ENCODE measurements at places on chromosomes 5 and 9.

GRCh38 chr5:164300295-164300694 lies 794.9 kb downstream of the MAT2B start:
- DNase-seq = no peak

DNA sequence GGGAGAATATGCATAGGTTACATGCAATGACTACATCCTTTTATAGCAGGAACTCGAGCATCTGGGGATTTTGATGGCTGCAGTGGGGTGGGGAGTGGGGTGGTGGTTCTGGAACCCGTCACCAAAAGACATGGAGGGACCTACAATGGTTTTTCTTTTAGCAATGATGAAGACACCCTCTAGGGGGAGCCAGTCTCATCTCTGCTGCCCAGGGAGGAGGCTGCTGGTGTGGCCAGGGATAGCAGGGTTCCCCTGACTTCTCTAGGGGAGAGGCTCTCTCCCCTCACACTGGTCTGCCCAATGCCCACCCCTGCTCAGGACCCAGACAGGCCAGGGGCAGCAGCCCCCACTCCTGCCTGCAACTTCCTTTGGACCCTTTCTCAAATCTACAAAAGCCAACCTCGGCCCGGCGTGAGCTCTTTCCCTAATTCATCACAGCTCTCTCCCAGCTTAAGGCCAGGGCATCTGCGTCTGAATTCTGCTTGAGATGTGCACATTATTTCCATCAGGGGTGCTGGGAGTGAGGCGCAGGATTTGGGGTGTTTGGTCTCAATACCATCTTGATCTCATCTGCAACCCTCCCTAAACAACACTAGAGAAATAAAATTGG lies 73.6 kb upstream of the RETREG1 start:
- DNase-seq = no peak

- no peak for DNase-seq
These were observed 227.3 kb downstream of the NMUR2 start for GRCh38 chr5:152177626-152178349.

DNA sequence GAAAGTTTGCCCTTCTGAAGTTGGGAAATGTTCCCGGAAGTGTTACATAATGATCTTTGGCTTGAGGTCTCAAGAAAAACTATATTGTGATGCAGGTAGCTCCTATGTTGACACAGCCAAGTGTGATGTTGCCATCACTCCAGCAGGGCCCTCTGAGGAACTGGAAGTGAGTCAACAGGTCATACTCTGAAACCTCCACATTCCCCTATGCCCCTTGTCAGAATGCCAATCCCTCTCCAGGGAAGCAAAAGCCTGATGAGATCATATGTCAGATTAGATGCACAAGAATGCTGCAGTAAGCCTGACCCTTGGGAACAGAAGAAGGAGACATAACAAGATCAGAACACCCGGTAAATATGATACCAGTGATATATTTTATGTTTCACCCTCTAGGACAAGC lies 66.8 kb upstream of the ITGA2 start:
- DNase-seq = peak; percentile 27

DNA sequence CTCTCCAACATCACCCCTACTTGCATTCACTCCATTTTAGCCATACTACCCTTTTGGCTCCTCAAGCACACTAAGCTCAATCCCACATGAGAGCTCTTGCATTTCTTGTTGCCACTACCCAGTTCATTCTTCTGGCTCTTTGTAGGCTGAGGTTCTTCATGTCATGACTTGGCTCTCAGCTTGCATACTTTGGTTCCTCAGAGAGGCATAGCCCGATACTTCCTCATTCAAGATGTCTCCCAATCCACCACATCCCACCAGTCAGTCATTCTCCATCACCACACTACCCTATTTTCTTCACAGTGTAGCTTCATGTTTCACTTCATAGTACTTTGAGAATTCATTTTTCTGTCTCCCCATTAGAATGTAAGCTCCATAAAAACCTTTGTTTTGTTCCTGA lies 116.7 kb downstream of the NR6A1 start:
- no peak for DNase-seq

DNA sequence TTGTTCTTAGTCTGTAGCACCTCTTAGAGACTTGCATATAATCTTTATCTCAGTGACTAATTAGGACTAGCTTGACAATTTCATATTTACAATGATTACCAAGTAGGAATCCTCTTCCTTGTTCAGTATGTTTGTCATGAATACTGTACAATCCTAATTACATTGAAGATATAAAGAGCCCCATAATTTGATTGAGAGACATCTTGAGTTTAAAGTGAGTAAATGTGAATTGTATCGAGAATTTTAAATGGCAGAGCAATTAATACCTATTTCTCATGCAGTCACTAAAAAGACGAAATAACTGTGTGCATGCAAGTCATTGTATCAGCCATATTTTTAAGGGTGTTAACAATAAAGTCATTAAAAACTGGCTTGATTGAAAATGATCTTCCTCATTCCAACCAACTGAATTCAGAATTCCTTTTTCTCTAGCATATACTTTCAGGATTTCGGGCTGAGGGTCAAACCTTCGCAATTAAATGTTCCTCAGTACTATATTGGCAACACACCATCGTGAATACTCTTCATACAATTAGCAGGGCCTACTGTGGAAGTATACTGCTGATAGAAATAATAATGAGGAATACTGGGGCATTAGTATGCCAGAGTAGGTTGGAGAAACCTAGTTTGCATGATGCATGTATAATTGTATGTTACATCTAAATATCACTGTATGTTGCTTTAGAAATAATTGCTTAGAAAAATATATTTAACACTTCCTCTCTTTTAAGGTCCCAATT lies 284.7 kb upstream of the TMEM161B start:
- no peak for DNase-seq

DNA sequence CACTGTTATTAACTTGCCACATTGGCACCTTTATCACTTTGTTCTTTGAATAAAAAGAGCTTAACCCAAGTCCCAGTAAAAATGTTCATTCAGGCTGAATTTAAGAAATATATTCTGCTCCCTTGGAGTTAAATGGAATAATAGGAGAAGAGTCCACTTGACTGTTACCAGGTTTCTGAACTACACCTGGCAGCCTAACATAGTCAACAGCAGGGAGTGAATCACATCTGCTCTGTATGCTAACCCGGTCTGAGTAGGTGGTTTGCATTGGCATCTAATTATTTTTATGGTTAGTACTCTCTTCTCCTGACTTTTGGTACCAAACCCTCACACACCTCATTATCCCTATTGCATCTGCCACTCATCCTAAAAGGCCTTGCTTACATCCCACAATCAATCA lies 86.7 kb downstream of the STK32A start:
- no peak for DNase-seq

DNA sequence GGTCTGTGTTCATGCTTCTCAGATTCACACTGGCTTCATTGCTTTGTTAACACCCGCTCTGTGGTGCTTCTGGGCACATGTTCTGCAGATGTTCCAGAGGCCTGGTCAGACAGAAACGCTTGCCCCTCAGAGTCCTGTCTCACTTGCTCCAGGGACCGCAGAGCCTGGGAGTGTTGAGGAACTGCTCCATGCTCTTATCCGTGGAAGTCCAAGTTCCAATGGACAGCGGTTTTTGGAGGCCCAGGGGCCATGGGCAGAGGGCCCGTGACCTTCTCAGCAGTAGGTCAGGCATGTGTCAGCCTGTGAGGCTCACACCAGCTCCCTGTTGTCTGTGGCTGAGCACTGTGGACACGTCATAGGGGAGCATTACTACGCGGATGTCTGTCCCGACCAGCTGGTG lies 364.7 kb upstream of the IRX1 start:
- no peak for DNase-seq

DNA sequence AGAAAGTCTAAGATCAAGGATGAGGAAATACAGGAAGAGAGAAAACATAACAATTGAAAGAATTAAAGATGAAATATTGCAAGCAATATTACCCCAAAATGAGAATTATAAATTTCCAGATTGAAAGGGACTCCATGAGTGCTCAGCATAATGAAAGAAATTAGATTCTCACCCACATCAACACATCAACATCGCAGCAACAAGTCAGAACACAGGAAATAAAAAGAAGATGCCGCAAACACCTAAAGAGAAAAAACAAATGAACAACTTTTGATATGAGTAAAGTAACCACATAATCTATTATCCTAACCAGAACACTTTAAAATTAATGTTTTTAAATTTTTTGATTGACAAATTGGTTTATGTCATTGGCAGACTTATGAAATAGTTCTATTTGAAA lies 318.3 kb upstream of the PTGER4 start:
- no peak for DNase-seq

DNA sequence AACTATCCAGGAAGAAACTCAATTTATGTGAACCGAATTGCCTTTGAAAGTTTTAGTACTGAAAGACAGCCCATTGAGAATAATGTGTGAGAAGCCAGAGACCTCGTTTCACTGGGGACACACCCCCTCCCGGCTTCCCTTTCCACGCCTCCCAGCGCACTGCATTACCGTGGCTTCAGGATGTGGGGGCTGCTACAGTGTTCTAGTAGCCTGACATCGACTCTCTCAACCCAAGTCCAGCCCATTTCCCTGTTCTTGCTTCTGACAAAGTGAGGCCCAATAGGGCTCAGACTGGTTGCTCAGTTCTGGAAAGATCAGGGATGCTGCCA lies 3.5 kb downstream of the PAX5 start:
- no peak for DNase-seq

- DNase-seq = no peak
These were observed 4.3 kb upstream of the IRX4 start for GRCh38 chr5:1886846-1887587.
